Stimulated activated CD4-positive, alpha-beta T cell treated with anti-CD3 and anti-CD28 coated beads, Interleukin-1b, Interleukin-23, amount 100 ng/mL, for 1 hour (primary cell): ENCODE measurements at places on chromosomes 3 and 15.

GRCh38 chr3:51988286-51989146, 5.2 kb downstream of the ACY1 start:
- DNase-seq = no peak

- no peak for DNase-seq
These were observed 19.0 kb downstream of the FAH start for GRCh38 chr15:80171787-80172186.

DNA sequence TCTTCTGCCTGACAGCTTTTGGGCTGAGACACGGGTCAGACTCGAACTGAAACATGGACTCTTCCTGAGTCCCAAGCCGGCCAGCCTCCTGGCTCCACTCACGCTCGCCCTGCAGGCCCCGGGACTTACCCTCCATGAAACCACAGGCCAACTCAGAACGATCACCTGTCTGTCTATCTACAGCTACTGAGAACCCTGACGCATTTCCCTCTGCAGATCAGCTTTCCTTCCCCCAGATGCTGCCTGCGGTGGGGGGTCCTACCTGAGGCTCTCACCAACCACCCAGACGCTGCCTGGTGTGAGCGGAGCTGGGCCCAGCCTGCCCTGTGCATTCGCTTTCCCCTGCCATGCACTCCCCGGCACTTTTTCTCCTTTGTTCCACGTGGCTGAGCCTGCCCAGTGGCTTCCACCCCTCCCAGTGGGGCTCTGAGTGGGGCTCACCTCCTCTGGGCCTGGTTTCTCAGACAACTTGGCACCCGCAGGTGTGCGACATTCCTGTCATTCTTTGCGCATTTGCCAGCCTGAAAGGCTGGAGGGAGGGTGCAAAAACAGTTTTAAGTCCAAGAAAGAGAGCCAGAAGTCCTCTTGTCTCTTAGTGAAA, 60.2 kb downstream of the PLXNA1 start:
- DNase-seq = no peak

DNA sequence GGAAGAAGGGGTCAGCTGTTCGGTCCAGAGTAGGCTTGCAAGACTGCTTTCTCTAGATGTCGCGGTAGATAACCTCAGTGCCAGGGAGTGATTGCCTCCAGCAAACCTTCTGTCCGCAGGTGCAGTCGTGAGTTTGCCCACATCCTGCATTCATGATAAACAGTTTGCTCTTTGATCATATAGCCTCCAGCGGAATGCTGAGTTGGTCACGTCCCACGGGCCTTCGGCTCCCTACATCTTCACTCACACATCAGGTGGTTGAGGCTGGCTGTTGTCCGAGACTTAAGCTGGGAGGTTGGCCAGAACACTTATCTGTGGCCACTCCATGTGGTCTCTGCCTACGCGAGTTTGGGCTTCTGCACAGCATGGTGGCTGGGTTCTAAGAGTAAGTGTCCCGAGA, 62.1 kb upstream of the NR2C2 start:
- no peak for DNase-seq

DNA sequence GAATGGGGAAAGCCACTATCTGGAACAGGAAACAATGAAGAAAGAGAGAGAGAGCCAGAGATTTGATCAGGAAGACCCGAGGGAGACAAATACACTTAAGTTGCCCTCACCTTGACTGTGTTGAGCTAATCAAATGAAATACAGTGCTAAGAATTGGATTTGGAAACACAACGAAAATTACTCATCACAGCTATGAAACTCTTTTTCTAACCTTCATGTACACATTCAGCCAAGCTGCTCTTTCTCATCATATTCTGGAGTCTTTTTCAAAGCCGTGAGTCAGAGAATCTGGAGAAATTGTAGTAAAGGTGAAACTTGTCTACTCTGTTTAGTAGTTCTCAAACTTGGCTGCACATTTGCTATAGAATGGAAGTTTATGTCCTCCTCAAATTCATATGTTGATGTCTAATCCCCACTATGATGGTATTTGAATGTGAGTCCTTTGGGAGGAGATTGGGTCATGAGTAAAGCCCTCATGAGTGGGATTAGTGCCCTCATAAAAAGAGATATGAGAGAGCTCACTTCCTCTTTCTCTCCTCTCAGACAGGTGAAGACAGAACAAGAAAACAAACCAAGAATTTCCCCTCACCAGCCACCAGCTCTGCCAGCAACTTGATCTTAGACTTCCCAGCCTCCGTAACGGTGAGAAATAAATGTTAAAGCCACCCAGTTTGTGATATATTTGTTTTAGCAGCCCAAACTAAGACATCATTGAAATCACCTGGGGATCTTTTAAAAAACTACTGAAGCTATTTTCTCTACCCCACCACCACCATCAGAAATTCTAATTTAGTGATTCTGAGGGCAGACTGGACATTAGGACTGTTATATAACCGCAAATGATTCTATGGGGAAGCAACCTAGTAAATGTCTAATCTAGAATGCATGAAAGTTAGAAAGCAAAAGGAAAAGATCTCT, 143.6 kb upstream of the GRM7 start:
- no peak for DNase-seq

DNA sequence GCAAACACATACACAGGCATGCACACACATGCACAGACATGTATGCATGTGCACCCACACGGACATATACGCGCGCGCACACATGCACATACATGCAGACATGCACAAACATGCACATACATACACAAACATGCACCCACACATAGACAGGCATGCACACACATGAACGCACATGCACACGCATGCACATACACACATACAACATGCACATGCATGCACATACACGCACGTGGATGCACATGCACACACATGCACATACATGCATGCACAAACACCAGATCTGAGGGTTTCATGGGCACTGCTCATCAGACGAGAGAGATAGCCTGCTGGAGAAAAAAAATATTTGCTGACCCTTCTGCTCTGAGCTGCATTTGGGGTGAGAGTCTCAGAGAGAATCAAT, 31.7 kb upstream of the NTRK3 start:
- no peak for DNase-seq

GRCh38 chr3:28841441-28841840, 439.4 kb upstream of the RBMS3 start:
- DNase-seq = no peak

GRCh38 chr15:81222007-81222406, 25.3 kb downstream of the IL16 start:
- no peak for DNase-seq

GRCh38 chr15:91553196-91553854, 300.2 kb upstream of the SLCO3A1 start:
- no peak for DNase-seq

DNA sequence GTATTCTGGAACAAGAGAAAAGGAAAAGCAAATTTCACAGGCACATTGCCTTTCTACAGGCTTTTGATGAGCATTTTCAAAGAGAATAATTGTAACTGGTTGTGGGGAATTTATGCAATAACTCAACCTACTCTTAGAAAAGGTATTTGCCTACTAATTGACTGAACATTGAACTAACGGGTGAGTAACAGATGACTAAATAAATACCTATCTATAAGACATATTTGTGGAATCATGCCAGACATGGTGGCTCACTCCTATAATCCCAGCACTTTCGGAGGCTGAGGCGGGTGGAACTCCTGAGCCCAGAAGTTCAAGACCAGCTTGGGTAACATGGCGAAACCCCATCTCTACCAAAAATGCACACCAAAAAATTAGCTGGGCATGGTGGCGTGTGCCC, 367.7 kb downstream of the CGGBP1 start:
- no peak for DNase-seq
